RPMI7951 (cell line): ENCODE measurements at places on chromosomes 4 and X. TPM values are rescaled to one million over a fixed set of nuclear protein-coding genes. Genes with fewer than 3 reads are reported as not detected.

DNA sequence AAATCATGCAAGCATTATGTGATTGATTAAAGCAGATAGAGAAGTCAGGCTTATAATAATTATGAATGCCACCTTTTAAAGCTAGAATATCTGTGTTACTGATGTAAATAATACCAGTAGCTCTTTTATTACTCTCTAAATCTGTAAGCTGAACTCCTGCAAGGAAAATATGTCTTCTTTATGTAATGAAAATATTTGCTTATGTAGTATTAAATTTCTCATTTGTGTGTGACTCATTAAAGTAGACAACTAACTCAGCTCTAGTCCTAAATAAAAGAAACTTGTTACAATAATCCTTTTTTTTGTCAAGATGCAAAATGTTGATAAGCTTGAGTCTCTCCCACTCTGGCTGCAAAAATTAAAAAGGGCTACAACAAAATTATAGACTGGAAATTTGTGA is 137.7 kb upstream of the FAT1 start:
- no peak for DNase-seq

- DNase-seq, result no peak
Measured at GRCh38 chr4:133996431-133997121, 205.0 kb downstream of the PABPC4L start.

DNA sequence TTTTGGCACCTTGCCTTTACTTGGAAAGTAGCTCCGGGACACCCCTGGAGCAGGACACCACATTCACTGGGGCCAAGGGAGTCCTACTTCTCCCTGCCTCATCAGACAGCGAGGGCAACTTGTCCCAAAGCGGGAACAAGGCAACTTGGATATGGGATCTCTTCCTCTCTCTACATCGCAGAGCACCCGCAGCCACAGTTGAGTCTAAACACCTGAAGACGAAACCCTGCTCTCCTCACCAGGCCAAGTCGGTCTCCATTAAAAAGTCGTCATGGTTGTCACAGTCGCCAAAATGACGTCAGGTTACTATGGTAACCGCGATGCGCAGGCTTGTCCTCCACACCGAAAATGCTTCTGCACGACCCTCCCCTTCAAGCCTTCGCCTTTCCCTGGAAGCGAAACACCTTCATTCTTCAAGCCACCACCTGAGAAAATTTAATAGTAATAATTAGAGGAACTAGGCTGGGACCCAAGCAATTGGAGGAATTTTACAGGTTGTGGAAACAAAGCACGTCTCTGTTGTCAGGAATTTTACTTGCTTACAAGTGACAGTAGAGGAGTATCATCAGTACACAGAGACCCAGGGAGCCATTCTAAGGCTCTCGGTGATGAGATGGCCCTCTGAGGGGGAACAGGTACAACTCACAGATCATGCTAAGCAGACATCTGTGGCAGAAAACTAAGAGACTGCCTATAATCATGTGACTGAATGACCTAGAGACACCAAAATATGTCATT is 30.5 kb upstream of the TCEAL4 start:
- no peak for DNase-seq

- DNase-seq, result no peak
Measured at GRCh38 chrX:54641530-54641929, 111.5 kb downstream of the GNL3L start.

DNA sequence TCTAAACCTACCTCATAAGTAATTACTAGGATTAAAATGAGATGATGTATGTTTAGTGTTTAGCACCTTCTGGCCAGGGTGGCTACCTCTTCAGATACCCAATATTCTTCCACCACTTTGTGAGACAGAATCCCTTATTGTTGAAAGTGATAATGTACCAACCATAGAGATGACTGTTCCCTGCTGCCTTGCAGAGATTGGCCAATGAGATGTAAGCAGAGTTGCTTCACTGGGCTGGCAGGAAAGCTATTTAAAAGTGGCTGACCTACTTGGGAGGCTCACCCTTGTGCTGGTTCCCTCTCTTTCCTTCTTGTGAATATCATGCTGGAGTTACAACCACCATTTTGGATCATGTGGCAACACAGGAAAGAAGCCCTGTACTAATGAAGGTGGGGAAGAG is 58.9 kb downstream of the TMEM154 start:
- DNase-seq, result no peak

ACSL1 gene
- total RNA-seq, result 26.4 and 34.7 TPM in 2 replicates

MSX1 gene
- total RNA-seq, result 6.4 and 7.6 TPM in 2 replicates
